ENCODE measurements at places on chromosomes 11 and 22.

DNA sequence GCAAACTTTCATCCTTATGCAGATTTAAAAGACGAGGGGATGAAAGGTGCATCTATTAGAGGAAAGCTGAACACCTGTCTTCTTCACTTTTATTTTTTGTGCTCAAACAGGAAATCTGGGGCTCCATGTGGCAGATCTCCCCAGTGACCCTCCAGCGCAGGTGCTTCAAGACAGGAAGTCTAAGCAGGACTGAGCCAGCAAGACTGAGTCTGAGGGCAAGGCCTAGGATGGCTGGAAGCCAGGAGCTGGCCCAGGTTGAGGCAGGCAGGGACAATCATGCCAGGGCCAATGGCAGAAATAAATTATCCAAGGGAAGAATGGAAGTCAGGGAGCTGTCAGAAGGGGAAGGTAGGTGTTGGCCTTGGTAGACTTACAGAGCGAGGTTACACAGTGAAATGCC is 101.1 kb upstream of the SPON1 start:
- DNase-seq, result no peak

DNA sequence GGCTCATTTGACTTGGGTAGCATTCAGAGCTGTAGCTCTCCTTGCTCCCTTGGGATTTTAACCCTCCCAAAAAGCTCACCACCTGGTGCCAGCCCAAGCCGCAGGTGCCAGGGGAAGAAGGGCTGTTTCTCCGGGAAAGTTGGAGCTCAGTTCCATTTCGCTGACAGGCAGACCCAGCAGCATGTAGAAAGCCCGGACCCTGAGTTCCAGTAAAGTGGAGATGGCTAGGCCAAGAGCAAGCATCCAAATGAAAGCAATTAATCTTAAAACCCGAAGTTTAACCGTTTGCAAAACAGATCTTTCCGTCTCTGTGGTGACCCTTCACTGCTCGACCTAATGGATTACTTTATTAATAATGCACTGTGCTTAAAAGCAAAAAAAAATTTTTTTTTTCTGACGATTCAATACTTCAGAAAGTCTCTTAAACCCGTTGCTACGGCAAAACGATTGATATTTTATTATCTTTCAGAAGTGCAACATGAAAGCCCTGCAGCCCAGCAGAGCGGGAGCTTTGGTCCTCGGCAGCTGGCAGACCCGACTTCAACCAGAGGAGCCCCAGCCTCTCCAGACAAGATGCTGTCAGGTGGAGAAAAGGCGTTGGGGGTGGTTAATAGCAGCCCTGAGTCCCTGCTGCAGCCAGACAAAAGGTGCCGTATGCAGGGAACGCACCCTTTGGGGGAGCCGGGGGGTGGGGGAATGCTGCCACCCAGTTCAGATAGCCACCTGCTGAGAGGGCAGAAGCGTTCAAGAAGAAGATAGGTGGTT is 3.3 kb downstream of the LMO1 start:
- DNase-seq, result no peak

DNA sequence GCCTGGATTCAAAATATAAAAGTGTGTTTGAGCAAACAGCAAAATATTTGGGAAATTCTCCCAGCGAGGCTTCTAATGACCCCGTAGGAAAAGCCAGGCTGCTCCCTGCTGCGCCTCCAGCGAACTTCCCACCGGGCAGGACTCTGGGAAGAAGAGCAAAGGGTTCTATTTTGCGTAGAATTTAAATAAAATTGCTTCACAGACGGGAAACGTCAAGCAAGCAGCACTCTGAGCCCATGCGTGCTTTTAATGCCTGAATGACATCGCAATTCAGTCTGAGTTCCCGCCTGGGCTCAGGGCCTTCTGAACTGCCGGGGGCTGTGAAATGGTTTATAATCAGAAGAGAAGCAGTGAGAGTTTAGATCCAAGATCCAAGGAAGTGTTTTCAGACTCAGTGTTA is 775.1 kb downstream of the BRD1 start:
- no peak for DNase-seq

DNA sequence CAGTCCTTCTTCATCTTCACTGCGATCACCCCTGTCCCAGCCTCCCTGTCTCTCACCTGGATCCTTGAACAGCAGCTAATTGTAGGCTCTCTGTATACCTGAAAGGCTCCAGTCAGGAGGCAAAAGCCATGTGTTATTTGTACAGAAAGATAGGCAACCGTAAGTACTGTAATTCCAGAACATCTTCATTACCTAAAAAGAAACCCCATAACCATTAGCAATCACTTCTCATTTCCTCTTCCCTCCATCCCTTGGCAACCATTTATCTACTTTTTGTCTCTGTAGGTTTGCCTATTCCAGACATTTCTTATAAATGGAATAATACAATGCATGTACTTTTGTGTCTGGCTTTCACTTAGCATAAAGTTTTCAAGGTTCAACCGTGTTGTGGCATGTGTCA is 17.8 kb downstream of the NAGA start:
- no peak for DNase-seq

DNA sequence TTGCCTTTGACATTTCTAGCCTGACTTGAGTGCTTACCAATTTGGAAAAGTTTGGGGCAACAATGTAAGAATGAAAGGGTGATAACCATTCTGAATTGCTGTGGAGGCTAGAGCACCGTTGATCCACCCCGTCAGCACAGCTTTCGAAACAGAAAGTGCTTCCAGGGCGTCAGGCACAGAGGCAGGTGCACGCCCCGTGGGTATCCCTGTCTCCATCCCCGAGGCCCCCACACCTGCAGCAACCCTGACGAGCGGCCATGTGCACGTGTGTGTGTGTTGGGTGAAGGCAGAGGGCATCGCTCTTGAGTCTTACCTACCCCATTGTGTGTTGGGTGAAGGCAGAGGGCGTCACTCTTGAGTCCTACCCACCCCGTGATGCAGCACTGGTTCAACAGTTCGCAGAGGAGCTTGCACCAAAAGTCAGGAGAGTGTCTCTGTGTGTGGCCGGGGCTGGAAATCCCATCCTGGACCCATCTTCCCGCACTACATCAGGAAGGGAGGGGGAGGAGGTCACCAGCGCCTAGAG is 404.5 kb downstream of the BRD1 start:
- DNase-seq, result no peak

DNA sequence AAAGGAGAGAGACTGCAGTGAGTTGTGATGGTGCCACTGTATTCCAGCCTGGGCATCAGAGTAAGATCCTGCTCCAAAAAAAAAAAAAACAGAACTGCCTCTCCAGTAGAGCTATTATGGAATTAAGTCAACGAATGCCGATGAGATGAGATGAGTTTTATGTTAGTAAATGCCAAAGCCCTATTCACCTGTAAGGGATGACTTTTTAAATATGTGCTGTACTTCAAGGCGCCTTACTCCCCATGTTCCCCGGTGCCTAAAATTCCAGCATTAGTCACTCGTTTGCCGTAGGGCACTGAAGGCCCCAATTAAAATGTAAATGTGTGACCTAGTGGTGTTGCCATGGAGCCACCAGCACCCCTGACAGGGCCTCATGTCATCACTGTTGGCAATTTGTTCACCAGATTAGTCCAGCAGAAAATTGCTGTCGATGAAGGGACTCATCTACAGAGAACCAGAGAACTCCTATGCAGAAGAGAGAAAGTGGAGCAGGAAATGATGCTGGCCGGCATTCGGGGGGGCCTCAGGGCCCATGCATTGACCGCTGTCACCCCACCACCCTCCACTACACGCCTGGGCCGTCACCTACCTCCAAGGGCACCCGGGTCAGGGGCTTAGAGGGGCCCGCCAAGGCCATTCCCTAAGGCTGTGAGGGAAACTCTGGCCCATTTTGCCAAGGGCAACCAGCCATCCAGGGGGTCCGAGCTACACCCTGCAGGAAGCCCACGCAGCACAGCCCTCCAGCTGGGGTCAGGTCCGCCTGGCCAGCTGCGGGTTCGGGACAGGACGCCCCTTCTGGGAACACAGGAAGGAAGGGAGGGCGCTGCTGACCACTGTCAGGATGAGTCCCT is 17.8 kb downstream of the LIF start:
- DNase-seq, result no peak

GRCh38 chr11:60251485-60252212 is 8.7 kb upstream of the MS4A4E start:
- DNase-seq, result peak; percentile 39

DNA sequence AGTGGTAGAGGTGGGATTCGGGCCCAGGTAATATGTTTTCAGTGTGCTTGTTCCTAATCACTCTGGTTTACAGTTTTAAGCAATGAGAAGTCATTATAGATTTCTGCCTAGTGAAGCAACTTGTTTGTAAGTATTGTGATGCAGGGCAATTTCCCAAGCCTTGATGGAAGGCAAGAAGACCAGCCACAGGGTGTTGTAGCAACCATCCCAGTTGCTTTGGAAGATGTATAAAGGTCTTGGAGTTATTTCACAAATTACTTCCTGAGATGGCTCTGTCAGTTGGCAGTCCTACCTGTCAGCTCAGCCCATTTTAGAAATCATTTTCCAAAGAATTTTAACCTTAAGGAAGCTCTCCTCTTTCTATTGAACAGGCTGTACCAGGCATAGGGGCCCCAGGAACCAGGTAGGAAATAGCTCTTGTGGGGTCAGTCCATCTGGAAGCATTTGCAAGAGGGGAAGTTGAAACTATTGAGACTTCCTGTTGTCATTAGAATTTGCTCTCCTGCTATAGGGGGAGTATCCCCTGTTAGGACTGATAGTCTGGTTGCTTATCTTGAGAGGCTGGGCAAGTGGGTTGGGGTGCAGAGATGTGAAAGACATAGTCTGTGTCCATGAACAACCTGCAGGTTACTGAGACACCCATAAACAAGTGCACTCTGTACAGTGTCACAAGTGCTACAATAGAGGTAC is 47.9 kb downstream of the STIM1 start:
- no peak for DNase-seq

DNA sequence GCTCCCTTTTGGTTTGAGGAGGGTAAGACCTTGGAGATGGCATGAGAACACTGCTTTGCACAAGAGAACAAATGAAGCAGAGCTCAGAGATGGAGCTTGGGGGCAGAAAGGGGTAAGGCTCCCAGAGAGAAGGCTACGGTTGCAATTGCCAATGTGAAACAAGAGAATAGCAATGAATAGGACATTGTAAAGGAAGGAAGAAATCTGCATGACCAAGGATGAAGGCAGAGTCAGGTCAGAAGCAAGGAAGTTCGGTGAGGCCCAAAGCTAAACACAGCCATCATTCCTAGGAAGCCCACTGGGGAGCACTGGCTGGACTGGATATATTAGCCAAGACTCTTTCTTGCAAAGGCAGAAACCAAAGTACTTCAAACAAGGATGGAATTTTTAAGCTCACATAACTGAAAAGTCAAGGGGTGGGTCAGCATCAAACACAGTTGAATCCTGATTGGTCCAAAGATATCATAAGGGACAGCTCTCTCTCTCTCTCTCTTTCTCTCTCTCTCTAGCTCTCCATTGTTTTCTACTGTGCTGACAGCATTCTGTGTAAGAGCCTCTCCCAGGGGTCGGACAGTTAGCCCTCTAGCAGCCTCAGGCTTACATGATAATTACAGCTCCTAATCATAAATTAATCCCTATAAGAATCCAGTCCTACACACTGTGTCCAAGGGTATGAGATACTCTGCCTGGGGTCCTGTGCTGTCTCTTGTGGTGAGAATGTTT is 484.3 kb downstream of the SOX6 start:
- no peak for DNase-seq

- DNase-seq, result no peak
Observed at GRCh38 chr11:45179686-45180178, 33.3 kb downstream of the PRDM11 start.

DNA sequence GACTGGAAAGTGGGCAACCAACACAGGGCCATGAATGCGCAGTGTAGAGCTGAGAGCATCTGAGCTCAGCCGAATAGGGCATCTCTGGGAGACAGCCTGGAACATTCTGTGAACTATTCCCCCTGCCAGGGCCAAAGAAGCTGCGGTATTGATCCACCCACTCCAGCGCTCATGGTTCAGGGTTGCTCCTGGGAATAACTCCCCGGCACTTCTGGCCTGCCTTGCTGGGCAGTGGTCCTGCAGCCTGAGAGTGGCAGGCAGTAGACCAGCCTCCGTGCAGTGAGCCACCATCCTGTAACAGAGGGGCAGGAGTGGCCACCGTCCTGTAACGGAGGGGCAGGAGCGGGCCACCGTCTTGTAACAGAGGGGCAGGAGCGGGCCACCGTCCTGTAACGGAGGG is 12.2 kb downstream of the TMPRSS6 start:
- no peak for DNase-seq

DNA sequence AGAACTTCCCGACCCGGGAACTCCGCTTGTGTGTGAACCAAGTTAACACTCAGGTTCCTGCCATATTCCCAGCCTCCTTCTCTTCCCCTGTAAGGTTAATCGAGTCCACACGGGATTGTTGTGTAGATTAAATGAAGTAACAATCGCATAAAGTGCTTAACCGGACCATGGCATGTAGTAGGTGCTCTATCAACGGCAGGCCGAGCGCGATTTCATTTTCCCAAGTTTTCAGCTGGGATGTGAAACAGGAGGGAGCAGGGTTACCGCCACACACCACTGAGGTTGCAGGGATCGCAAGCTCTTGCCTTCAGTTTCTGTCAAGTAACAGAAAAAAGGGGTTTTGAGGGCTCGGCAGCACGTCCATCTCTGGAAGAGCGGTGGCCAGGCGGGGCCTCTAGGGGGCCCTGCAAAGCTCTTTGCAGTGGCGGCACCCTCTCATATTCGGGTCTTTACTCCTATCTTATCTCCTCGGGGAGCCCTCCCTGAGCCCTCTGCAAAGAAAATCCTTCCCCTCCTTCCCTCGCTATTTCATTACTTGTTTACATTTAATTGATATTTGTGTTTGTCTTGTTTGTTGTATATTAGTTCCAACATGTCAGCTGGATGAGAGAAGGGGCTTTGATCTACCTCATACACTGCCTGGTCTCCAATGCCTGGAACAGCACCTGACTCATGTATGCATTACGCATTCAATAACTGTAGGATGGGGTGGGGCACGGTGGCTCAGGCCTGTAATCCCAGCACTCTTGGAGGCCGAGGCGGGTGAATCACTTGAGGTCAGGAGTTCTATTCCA is 816 bp upstream of the PLEKHA7 start:
- peak; percentile 22 for DNase-seq

DNA sequence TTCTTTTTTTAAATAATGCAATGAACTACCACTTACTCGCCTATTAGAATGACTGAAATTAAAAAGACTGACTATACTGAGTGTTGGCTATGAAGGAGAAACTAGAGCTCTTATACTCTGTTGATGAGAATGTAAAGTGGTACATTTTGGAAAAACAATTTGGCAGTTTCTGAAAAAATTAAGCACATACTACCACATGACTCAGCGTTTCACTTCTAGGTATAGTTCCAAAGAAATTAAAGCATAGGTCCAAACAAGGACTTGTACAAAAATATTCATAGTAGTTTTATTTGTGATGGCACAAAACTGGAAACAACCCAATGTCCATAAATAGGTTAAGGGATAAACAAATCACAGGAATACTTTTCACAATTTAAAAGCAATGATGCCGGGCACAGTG is 22.4 kb upstream of the SLC29A2 start:
- DNase-seq, result no peak

- DNase-seq, result peak; percentile 49
Observed at GRCh38 chr11:79100093-79100910, 340.5 kb downstream of the TENM4 start.

Measured in nephron progenitor cell (in vitro differentiated cells).